T-cell (primary cell): ENCODE measurements at places on chromosomes 1 and 21. TPM values are rescaled to one million over a fixed set of nuclear protein-coding genes. Genes with fewer than 3 reads are reported as not detected.
A peak's percentile ranks its signal among the peaks of the same experiment; 100 is the strongest.

TNFAIP8L2 gene
- total RNA-seq: 39.8 TPM

NGF gene
- total RNA-seq: not detected

DNAJC28 gene
- total RNA-seq: 0.92 TPM

DESI2 gene
- 19.3 TPM for total RNA-seq

TINAGL1 gene
- not detected for total RNA-seq

SLC25A24 gene
- total RNA-seq: 15.7 TPM

TNNT2 gene
- total RNA-seq: not detected

TXLNA gene
- 25.3 TPM for total RNA-seq

AKNAD1 gene
- not detected for total RNA-seq

ASTN1 gene
- not detected for total RNA-seq

FYB2 gene
- not detected for total RNA-seq

MMP23B gene
- total RNA-seq: 7.3 TPM

DNA sequence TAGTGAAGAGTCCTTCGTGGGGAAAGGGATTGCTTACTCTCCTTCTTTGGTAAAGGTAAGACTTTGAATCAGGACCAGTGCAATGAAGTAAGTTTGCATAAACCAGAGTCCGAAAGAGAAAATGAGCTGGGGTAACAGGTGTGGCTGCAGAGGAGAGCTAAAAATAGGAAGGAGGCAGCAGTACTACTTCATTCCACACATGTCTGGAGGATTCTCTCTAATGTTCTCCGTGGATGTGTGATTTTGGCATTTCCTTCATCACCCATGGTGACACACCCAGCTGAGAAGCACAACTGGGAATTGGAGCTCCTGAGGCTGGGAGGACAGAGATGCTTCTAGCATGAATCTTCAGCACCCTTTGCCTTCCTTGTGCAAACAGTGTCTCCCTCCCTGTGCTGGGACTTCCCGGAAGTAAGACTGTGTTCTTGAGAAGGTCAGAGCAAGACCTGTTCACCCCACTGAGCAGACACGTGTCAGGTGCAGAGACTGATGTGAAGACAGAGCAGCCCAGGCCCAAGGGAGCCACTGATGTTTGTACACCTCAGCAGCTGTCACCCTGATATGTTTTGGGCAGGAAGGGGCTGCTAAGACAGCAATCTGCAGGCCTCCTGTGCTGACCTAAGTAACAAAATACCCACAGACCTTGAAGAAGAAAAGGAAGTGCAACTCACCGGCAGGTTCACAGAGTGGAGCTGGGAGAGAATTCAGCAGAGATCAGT lies 13.3 kb downstream of the FCRL1 start:
- no peak overlapping the region for H3K27ac ChIP-seq
- H3K4me3 ChIP-seq: no peak overlapping the region
- no peaks in the 10 kb centered on the region for H3K4me1 ChIP-seq
- no peaks in the 10 kb centered on the region for H3K36me3 ChIP-seq

- H3K36me3 ChIP-seq: no peaks in the 10 kb centered on the region
- H3K27me3 ChIP-seq: no peaks in the 10 kb centered on the region
- peaks cover 38% of the 10 kb centered on the region for H3K4me1 ChIP-seq
- DNase-seq: no peak
- peak overlapping the region; percentile 98 for H3K27ac ChIP-seq
- no peak overlapping the region for H3K4me3 ChIP-seq
These were observed 4.1 kb upstream of the IRF2BP2 start for GRCh38 chr1:234614081-234614489.

DNA sequence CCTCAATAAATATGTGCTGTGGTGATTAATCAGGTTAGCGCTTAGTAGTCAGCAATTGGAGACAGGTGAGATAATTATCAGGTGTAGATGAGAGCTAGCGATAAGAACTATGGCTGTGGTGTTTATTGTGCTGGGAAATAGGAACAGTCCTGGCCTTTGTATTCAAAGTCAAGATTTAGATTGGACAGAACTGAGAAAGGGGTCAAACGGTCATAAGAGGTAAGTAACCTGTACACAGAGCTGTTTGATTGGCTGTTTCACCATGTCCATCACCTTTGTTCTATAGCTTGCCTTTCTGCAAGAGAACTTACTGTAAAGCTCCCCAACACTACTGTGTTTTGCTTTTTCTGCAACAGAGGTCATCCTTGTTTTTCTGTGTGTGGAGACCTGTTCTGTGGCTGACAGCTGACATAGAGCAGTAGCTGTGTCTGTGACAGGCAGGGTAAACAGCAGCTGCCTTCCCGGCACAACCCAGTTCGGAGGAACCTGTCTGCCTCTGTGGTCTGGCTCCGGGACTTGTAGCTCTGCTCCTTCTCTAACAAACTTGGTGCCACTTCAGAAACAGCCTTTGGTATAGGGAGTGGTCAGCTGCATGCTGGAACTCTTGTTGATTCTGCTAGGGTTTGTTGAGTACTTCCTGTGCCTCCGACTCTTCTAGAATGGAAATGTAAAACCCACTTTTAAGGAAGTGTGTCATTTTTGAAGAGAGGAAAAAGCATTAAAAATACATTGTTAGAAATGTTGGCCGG lies 21.1 kb upstream of the CDC42 start:
- no peaks in the 10 kb centered on the region for H3K36me3 ChIP-seq
- H3K27ac ChIP-seq: peak overlapping the region; percentile 58

- H3K4me1 ChIP-seq: no peaks in the 10 kb centered on the region
- no peak overlapping the region for H3K4me3 ChIP-seq
- DNase-seq: no peak
- no peak overlapping the region for H3K27ac ChIP-seq
- no peaks in the 10 kb centered on the region for H3K27me3 ChIP-seq
- no peaks in the 10 kb centered on the region for H3K36me3 ChIP-seq
These were observed 365.9 kb downstream of the TGFB2 start for GRCh38 chr1:218711001-218711400.

DNA sequence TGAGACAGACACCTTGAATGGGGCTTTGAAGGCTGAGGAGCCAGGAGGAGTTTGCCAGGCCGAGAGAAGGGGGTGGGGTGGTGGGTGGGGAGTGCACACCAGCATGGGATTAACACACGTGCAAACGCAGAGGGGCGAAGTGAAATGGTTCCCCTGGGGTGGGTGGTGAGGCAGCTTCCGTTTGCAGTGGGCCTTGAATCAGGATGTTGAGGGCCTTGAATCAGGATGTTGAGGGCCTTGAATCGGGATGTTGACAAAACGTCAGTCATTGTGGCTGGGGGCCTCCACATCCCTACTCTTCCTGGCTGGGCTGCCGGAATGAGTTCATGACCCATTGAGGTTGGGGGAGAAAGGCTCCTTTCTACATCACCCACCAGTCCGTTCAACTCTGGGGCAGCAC lies 16.6 kb downstream of the LDLRAP1 start:
- peak overlapping the region; percentile 84 for H3K27ac ChIP-seq
- no peak for DNase-seq
- H3K4me3 ChIP-seq: no peak overlapping the region
- peaks cover 5% of the 10 kb centered on the region for H3K36me3 ChIP-seq
- H3K27me3 ChIP-seq: no peaks in the 10 kb centered on the region

DNA sequence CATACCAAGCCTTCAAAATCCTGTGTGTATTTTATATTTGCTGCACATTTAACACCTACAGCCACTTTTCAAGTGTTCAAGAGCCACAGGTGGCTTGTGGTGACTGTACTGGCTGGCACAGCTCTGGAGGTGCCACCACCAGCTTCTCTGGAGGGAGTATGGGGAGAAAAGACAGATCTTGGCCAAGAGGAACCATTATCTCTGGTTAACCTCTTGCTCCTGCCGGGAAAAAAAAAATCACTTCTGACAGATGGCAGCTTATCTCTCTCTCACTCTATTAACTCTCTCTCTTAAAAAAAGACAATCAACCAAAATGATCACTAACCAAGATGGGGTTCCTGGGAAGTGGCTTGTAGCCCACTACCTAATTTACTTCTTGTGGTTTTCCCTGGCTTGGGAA lies 1.2 kb upstream of the RIIAD1 start:
- H3K4me1 ChIP-seq: no peaks in the 10 kb centered on the region
- H3K27me3 ChIP-seq: peaks cover 12% of the 10 kb centered on the region
- no peaks in the 10 kb centered on the region for H3K36me3 ChIP-seq
- no peak overlapping the region for H3K27ac ChIP-seq
- no peak for DNase-seq
- H3K4me3 ChIP-seq: peak overlapping the region; percentile 19

DNA sequence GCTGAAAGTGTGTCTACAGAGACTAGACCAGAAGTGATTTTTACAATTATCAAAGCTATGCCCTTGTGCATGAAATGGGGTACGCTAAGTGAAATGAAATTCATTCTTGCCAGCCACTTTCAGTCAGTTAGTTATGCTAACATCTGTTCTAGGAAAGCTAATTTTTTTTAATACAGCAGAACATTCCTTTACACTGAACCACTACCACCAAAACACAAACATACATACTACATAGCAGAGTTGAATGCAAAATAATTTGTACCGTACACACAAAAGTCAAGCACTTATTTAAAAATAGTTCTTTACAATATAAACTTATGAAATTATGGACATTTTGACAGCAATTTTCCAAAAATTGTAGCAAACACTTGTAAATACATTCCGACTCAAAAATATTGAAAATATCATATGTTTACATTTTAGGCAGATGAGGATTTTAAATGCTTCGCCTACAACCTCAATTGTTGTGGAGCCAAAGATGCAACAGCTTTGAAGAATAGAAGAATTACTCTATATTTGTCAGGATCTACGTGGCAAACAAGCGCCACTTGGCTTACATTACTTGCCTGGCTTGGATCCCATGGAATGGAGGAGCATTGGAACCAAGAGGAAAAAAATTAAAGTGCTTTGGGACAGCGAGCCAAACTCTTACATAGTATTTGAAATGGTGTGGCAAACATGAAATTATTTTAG lies 30.6 kb downstream of the WLS start:
- no peaks in the 10 kb centered on the region for H3K36me3 ChIP-seq
- no peak overlapping the region for H3K27ac ChIP-seq
- H3K27me3 ChIP-seq: no peaks in the 10 kb centered on the region
- H3K4me1 ChIP-seq: no peaks in the 10 kb centered on the region

DNA sequence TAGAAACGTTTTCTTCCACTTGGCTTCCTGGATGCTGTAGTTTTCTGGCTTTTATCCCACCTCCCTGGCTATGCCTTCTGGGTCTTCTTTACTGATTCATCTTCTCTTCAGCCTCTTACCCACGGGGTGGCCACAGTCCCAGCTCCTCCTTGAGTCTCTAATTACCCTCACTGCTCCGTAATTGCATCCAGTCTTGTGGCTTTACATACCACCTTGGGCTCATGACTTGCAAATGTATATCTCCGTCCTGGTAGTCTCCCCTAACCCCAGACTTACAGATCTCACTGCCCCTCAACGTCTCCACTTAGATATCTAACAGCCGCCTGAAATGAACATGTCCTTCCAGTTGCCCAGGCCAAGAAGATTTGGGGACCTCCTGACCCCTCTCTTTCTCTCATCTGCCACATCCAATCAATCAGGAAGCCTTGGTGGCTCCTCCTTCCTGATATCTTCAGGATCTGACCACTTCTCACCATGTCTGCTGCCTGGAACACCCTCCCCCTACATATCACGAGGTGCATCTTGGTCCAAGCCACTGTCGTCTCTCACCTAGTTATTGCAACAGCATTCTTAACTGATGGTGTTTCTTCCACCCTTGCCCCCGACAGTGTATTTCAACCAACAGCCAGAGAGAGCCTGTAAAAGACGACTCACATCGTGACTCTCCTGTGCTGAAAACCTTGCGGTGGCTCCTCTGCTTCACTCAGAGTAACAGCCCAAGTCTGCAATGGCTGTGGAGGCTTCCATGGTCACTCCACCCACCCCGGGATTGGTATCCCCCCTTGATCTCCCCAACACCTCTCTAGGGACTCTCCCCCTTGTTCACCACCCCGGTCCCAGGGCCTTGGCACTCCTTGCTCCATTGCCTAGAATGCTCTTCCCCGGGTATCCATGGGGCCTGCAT lies 219.0 kb upstream of the POU3F1 start:
- H3K27me3 ChIP-seq: no peaks in the 10 kb centered on the region
- no peaks in the 10 kb centered on the region for H3K4me1 ChIP-seq
- no peaks in the 10 kb centered on the region for H3K36me3 ChIP-seq
- no peak overlapping the region for H3K4me3 ChIP-seq

- no peak overlapping the region for H3K4me3 ChIP-seq
- H3K36me3 ChIP-seq: no peaks in the 10 kb centered on the region
- H3K4me1 ChIP-seq: peaks cover 8% of the 10 kb centered on the region
- peaks cover 3% of the 10 kb centered on the region for H3K27me3 ChIP-seq
These were observed 168.0 kb upstream of the NR5A2 start for GRCh38 chr1:199859491-199859933.

DNA sequence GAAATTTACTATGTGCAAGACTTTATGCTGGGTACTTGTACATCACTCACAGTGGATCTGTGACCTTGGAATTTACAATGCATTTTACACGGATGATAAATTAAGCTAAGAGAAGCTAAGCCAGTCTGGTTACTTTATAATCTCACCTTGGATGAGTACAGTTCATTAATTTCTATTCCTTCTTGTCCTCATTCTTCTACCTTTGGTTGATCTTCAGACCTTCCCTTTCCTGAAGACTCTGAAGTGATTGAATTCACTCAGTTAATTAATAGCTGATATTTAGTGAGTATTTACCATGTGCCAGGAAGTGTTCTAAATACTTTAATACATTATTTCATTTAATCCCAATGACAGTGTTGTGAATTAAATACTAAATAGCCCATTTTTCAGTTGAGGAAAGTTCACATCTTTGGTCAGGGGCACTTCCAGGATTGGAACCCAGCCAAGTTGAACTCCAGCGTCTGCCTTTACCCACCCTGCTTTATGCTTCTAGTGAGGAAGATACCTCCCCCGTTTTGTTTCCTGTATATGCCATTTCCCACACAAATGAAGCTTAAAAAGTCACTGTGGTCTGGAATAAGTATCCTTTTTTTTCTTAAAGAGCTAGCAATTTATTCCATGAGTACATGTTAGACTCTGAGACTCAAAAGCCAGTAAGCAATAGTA lies 146.6 kb downstream of the TLR5 start:
- H3K4me3 ChIP-seq: no peak overlapping the region
- H3K4me1 ChIP-seq: no peaks in the 10 kb centered on the region
- no peaks in the 10 kb centered on the region for H3K36me3 ChIP-seq
- no peaks in the 10 kb centered on the region for H3K27me3 ChIP-seq
- H3K27ac ChIP-seq: no peak overlapping the region

GRCh38 chr1:162605225-162605927 lies 26.9 kb upstream of the DDR2 start:
- no peak overlapping the region for H3K4me3 ChIP-seq
- H3K27me3 ChIP-seq: no peaks in the 10 kb centered on the region
- H3K27ac ChIP-seq: no peak overlapping the region
- H3K4me1 ChIP-seq: no peaks in the 10 kb centered on the region

- no peak overlapping the region for H3K27ac ChIP-seq
- no peak for DNase-seq
- no peak overlapping the region for H3K4me3 ChIP-seq
These were observed 30.0 kb upstream of the RGL1 start for GRCh38 chr1:183774938-183775337.
